Activated naive CD8-positive, alpha-beta T cell treated with anti-CD3 and anti-CD28 coated beads, Interleukin-2, amount 10 ng/mL, durations not matched to agents 7 days and 5 days (primary cell): ENCODE measurements at places on chromosomes 4 and X. TPM values are rescaled to one million over a fixed set of nuclear protein-coding genes. Genes with fewer than 3 reads are reported as not detected.

DNA sequence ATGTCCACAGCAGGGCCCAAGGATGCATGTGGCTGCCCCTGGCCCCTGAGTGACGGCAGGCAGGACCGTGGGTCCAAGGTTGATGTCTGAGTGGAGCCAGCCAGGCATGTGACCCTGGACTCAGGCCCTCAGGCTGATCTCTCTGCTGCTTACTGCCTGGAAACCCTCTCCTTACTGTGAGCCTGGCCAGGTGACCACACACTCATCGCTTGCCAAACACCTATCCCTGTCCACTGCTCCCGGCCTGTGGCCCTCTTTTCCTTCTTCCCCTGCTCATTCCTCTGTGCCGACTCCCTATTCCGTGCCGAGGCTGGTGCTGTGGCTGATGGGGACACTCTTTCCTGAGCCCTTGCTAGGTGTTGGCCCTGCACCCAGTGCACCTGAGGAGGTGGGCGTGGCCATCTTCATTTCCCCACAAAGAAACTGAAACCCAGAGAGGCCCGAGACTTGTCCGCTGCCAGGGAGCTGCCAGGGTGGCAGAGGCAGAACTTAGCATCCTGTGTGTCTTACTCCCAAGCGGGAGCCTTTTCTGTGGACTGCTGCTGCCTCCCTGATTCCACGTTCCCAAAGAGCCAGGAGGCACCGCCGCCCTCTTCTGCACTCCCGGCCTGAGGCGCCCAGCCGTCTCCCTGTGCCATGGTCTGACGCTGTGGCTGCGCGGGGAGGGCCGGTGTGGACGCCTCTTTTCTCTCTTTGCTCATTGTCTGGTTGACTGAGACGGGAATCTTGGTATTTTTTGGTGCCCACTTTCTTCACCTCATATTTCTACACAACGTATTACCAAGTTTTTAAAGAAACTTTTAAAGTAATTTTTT is 11.2 kb upstream of the RNF4 start:
- DNase-seq = no peak

DNA sequence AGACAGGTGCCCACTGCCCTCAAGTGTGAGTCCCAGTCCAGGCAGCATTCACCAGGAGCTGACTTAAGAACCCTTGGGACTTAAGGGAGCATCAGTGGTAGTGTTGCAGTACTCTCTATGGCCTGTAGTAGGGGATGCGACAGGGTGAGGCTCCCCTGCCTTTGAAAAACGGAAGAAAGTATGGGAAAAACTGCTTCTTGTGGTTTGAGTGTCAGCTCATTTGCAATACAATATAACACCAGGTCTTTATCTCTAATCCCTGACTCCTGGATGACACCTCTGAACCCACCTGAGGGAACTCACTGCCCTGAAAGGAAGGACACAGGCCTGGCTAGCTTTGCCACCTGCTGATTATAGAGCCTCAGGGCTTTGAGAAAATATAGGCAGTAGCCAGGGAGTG is 176.0 kb downstream of the SMARCA1 start:
- no peak for DNase-seq

- DNase-seq = no peak
Observed at GRCh38 chr4:112112590-112113170, 32.6 kb upstream of the FAM241A start.

- DNase-seq = no peak
Observed at GRCh38 chr4:30757357-30757756, 37.2 kb downstream of the PCDH7 start.

DNA sequence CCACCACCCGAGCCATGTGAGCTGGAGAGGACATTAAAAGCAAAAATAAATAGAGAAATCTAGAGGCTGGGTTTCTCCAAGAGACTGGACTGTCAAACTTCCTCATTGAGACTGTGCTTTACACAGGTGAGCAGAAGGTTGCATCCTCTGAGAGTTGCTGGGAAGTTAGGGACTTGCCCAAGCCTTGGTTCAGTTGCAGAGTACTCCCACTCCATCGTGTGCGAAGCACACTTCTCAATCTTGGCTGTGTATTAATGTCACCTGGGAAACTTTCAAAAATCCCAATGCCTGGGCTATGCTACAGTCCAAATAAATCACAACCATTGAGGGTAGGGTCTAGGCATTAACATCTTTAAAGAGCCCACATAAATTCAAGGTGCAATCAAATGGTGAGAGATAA is 89.2 kb downstream of the ZNF330 start:
- DNase-seq = no peak

- DNase-seq = no peak
Observed at GRCh38 chrX:141736656-141737055, 38.1 kb upstream of the SPANXD start.

- no peak for DNase-seq
Observed at GRCh38 chr4:89157488-89158024, 46.2 kb downstream of the TIGD2 start.

- no peak for DNase-seq
Observed at GRCh38 chrX:65750674-65751469, 83.4 kb downstream of the MSN start.

GRCh38 chrX:85004255-85004654 is 578 bp downstream of the APOOL start:
- no peak for DNase-seq

DNA sequence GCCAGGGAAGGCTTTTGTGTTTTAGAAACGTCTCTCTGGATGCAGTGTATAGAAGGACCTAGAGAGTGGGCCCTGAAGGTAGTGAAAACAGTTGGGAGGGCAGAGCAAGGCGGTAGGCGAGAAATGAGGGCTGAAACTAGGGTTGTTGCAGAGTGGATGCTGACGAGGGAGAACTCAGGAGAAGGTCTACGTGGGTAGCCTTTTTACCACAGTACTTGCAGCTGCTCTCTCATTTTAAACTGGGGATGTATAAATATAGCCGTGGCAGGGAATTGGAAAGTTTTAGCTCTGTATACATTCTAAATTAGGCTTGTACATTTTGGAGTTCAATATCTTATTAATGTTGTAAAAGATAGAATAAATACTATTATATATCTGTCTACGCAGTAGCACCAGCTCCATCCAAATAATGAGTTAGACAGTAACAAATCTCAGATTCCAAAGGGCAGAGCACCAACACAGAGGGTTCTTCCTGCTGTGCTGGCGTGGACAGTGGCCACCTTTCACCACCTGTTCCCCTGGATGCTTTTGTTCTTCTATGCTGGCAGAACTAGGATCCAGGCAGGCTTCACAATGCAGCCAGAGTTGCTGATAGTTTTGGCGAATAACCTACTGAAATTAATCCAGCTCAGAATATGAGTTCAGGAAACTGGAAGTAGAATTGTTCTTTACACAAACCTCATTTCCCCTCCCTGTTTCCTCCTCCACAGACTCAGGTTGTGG is 31.7 kb downstream of the CCNG2 start:
- DNase-seq = no peak

DNA sequence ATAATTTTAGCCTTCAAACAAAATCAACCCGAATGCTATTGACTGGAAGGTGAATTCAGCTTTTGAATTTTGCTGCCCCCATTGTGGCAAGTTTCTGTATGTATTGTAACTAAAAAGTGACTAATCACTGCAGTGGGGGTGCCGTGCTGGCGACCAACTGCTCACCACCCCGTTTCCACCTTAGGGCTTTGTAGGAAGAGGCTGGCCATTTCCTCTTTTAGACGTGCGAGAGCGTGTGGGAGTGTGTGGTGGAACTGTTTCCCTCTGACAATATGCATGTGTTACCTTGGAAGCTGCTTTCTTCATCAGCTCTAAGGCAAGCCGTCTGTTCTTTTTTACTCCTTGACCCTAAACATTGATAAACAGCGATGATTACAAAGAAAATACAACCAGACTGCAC is 78.8 kb downstream of the SEL1L3 start:
- DNase-seq = no peak

DNA sequence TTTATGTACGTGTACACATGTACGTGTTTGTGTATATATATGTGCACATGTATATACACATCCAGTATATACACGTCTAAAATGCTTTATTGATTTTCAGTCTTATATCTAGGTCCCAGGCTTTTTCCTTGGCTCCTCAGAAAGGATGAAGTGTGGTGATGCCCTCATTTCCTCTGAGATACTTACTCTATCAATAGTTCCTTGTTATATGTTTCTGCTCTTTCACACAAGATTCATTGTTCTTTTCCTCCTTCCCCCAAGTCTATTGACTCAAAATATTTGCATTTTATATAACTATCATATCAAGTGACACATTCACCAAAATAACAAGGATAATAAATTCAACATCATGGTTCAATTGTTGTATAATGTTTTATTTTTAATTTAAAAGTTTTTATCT is 359.2 kb downstream of the EPHA5 start:
- DNase-seq = no peak

- no peak for DNase-seq
Observed at GRCh38 chr4:167234316-167234881, at the start of gene SPOCK3. TSS of gene SPOCK3 (minus strand) at chr4:167234494.

DNA sequence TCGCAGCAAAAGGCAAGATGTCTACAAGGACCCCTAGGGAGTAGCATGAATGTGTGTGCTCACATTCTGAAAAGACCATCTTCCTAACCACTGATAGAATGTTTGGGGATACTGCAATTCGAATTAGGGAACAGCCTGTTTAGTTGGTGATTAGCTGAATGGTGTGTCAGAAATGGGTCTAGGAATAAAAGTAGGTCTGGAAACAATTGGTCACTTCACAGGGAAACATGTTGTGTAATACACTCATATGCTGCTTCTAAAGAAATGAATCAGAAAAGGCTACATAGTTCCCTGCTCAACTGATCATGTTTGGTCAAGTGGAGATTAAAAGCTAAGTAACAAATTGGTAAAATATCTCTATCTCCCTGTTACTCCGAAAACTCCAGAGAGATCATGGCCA is 2362.4 kb upstream of the TENM3 start:
- DNase-seq = no peak

GRCh38 chr4:72383439-72383838 is 185.6 kb downstream of the ADAMTS3 start:
- no peak for DNase-seq

- DNase-seq = no peak
Observed at GRCh38 chr4:111040904-111041303, 418.0 kb upstream of the PITX2 start.

DNA sequence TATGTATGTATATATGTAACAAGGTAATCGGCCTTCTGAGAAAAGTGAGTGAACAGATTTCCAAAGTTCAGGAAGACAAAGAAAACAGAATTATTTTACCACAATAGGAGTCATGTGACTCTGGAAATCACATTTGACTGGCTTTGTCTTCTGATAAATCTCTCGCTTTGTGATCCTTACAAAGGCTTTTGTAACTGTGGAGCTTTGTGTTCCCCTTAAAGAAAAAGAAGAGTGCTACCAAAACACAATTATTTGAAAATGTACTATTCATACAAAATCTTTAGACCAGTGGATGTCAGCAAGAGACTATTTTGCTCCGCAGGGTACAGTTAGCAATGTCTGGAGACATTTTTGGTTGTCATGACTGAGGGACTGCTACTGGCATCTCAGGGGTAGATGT is 238.8 kb downstream of the LDB2 start:
- no peak for DNase-seq

DNA sequence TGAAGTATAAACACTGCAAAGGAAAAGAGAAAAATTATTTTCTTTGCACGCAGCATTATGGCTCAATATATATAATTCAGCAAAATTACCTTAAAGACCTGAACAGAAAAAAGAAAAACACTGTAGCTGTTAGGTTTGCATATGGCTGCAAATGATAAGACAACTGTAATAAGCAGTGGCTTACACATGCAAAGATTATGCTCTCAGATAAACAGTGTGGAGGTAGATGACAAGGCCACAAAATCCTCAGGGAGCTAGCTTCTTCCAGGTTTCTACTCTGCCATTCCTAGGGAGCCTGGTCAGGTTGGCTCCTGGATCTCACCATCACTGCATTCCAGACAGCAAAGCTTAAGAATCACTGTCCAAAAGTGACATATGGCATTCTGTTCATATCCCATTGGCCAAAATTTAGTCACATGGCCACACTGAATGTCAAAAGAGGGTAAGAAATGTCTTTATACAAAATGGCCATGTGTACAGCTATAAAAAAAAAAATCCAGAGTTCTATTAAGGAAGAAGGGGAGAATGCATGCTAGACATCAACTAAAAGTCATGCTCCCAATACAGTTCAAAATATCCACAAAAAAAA is 195.2 kb upstream of the SLC7A11 start:
- DNase-seq = no peak

DNA sequence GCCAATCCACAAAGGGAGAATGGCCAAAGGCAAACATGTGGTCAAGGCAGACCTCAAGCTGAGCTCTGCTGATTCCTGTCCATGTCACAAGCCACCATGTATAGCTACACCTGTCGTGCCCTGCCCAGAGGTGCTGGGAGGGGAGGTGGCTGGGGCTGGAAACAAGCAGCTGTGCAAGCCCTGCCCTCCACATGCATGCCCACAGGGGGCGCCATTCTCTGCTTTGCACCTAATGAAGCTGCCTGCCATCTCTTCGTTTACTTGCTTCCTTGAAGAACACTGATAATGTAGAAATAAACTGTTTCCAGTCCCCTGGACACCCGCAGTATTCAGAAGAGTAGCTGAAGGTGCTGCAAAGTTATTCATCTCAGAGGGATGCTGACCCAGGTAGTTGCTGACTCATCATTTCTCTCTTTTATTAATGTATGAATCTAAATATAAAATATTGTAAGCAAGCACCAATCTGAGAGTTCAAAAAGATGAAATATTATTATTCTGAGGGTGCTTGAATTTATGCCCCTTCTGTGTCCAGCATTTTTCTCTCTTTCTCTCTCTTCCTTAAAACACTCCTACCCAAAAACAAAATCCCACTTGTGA is 278.6 kb downstream of the ADGRA3 start:
- DNase-seq = peak; percentile 64

- no peak for DNase-seq
Observed at GRCh38 chr4:176377780-176378179, 58.0 kb downstream of the SPCS3 start.

The SPARCL1 gene
- total RNA-seq = not detected

The FGF13 gene
- total RNA-seq = not detected

The TCEAL3 gene
- 6.1 TPM for total RNA-seq

The NDP gene
- not detected for total RNA-seq

The OTC gene
- not detected for total RNA-seq

The FGG gene
- not detected for total RNA-seq

The SLC39A8 gene
- total RNA-seq = 66.5 TPM

The DSPP gene
- not detected for total RNA-seq

The TEX13C gene
- not detected for total RNA-seq

The PNCK gene
- total RNA-seq = 0.79 TPM

The FGFR3 gene
- total RNA-seq = 0.14 TPM

The XPNPEP2 gene
- total RNA-seq = 0.65 TPM
